Natural killer cell (primary cell): ENCODE measurements at places on chromosomes 16 and 17. TPM values are rescaled to one million over a fixed set of nuclear protein-coding genes. Genes with fewer than 3 reads are reported as not detected.

Gene KRTAP3-1
- not detected for total RNA-seq

GRCh38 chr16:68728523-68728922 is 8.6 kb upstream of the CDH1 start:
- H3K27me3 ChIP-seq = no peaks in the 10 kb centered on the region
- H3K27ac ChIP-seq = no peak overlapping the region
- H3K36me3 ChIP-seq = no peaks in the 10 kb centered on the region
- DNase-seq = no peak
- H3K4me3 ChIP-seq = no peak overlapping the region

Gene ZNF423
- not detected for total RNA-seq

Gene FOXF1
- not detected for total RNA-seq

DNA sequence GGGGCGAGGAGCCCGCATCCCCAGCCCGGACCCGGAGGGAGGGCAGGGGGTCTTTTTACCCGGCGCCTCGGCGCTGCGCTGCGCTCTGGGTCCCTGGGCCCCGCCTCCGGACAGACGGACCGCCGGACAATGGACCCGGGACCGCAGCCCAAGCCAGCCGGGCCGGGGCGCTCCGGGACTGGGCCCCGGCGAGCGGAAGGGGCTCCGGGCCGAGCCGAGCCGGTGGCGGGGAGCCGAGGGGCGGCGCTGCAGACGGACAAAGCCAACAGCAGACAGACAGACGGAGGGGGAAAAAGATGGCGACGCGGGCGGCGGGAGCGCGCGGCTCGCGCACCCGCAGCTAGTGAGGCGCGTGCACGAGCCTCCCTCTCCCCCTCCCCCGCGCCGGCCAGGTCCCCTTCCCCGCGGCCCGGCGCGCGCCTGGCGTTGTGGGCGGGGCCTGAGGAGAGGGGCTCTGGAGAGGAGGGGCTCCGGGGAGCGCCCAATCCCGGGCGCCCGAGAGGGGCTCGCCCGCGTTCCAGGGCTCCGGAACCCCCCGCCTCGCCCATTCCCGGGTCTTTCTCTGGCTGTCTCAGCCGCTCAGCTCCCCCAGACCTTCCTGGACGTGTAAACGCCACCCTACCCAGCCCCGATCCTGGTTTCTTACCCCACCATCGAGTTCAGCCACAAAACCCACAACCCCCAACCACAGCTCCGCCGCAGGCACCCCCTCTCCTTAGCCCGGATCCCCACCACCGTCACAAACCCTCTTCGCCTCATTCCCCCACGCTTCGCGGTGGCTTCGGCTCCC is at the start of gene ZNF821:
TSS of gene ZNF821 (minus strand) at position 334 of the 790 bp plus-strand sequence. CDS start 4,236 bp downstream, outside the sequence.
- no peaks in the 10 kb centered on the region for H3K36me3 ChIP-seq
- H3K4me3 ChIP-seq = peak within 1 kb of the TSS; percentile 74
- peaks cover 36% of the 10 kb centered on the region for H3K4me1 ChIP-seq
- no peaks in the 10 kb centered on the region for H3K27me3 ChIP-seq
- peak; percentile 70 for DNase-seq

GRCh38 chr17:31113939-31114338 is 19.2 kb downstream of the NF1 start:
- DNase-seq = no peak
- no peaks in the 10 kb centered on the region for H3K27me3 ChIP-seq
- no peak overlapping the region for H3K27ac ChIP-seq

Gene MYO15A
- 1.6 TPM for total RNA-seq

Gene PPM1E
- not detected for total RNA-seq

DNA sequence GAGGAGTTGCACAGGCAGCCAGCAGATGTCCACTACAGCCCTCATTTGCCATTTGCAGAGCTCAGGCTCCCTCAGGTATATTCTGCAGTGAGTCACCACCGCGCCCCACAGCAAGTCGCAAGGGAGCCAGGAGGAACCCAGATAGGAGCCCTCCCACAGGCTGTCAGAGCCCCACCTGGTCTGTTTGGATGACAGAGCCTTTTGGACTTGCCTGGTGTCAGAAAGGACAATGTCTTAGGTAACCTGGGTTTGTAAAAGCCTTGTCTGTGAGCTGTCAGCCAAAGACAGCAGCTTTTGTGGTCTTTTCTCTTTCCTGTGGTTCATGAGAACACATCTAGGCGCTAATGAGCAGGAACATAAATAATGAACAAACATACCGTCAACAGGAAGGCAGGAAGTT is 70.9 kb downstream of the GNAO1 start:
- H3K4me1 ChIP-seq = peaks cover 40% of the 10 kb centered on the region
- DNase-seq = peak; percentile 79
- H3K27me3 ChIP-seq = no peaks in the 10 kb centered on the region
- no peaks in the 10 kb centered on the region for H3K36me3 ChIP-seq
- H3K4me3 ChIP-seq = no peak overlapping the region
- H3K27ac ChIP-seq = peak overlapping the region; percentile 73

GRCh38 chr17:43864161-43864984 is 17.4 kb downstream of the CD300LG start:
- no peak overlapping the region for H3K27ac ChIP-seq
- DNase-seq = no peak
- H3K27me3 ChIP-seq = no peaks in the 10 kb centered on the region
- H3K4me1 ChIP-seq = no peaks in the 10 kb centered on the region
- H3K36me3 ChIP-seq = no peaks in the 10 kb centered on the region
- H3K4me3 ChIP-seq = no peak overlapping the region

Gene KRTAP2-1
- not detected for total RNA-seq

DNA sequence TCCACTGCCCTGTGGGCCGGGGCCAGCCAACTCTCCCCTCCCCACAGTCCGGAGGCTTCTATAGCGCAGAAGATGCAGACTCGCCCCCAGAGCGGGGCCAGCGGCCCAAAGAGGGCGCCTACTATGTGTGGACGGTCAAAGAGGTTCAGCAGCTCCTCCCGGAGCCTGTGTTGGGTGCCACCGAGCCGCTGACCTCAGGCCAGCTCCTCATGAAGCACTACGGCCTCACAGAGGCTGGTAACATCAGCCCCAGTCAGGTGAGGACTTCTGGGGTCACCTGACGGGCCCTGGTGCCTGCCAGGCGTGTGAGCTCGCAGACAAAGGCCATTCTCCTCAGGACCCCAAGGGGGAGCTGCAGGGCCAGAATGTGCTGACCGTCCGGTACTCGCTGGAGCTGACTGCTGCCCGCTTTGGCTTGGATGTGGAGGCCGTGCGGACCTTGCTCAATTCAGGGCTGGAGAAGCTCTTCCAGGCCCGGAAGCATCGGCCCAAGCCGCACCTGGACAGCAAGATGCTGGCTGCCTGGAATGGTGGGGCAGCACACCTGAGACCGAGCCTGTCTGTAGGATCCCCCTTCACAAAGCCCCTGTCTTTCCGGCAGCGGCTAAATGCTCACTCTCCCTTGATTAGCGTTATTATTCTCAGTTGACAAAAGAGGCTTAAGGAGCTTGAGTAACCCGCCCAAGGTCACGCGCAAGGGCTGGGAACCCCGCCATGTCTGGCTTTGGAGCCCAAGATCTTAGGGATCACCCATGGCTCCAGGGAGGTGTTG is 3.9 kb downstream of the SPATA20 start:
- peaks cover 3% of the 10 kb centered on the region for H3K36me3 ChIP-seq
- DNase-seq = no peak
- H3K4me1 ChIP-seq = peaks cover 19% of the 10 kb centered on the region
- H3K27me3 ChIP-seq = no peaks in the 10 kb centered on the region
- no peak overlapping the region for H3K27ac ChIP-seq

DNA sequence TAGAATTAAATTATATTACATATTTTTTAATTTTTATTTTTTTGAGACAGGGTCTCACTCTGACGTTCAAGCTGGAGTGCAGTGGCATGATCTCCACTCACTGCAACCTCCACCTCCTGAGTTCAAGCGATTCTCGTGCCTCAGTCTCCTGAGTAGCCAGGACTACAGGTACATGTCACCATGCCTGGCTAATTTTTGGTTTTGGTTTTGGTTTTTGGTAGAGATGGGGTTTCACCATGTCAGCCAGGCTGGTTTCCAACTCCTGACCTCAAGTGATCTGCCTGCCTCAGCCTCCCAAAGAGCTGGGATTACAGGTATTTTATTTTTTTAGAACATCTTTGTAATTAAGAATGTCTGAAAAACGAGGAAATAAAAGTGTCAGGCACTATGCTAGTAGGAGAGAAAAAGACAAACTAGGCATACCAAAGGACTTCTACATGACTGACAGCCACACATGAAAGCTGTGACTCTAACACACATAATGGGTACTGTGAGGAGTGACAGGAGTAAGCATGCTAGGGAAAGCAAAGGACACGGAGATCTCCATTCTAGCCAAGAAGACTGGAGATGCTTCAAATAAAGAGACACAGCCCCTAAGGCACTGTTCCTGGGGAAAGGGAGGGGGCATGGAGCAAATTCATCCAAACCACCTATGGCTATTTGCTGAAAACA is 7.3 kb downstream of the GNA13 start:
- H3K36me3 ChIP-seq = peaks cover 46% of the 10 kb centered on the region
- H3K27ac ChIP-seq = peak overlapping the region; percentile 34
- H3K4me3 ChIP-seq = no peak overlapping the region
- H3K27me3 ChIP-seq = no peaks in the 10 kb centered on the region

DNA sequence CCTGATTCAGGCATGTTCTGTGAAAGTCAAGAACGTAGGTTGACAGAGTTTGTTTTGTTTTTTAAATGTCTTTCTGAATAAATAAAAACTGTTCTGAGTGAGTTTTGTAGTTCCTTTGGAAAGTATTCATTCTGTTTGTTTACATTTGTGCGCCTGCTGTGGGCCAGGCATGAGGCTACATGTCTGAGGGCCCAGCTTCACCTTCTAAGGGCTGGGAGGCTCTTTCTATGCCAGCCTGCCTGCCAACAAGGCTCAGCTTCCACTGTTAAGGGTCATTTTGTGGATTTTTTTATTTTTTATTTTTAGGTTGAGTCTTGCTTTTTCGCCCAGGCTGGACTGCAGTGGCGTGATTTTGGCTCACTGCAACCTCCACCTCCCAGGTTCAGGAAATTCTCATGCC is 6.1 kb downstream of the WWOX start:
- no peaks in the 10 kb centered on the region for H3K27me3 ChIP-seq
- H3K36me3 ChIP-seq = peaks cover 4% of the 10 kb centered on the region
- H3K27ac ChIP-seq = no peak overlapping the region
- H3K4me1 ChIP-seq = peaks cover under 1% of the 10 kb centered on the region

- no peaks in the 10 kb centered on the region for H3K4me1 ChIP-seq
- H3K27me3 ChIP-seq = no peaks in the 10 kb centered on the region
- H3K36me3 ChIP-seq = no peaks in the 10 kb centered on the region
- no peak for DNase-seq
- H3K4me3 ChIP-seq = no peak overlapping the region
- no peak overlapping the region for H3K27ac ChIP-seq
Observed at GRCh38 chr16:20933589-20933988, 33.0 kb downstream of the LYRM1 start.

Gene C16orf54
- 100.0 TPM for total RNA-seq

- H3K36me3 ChIP-seq = no peaks in the 10 kb centered on the region
- H3K4me3 ChIP-seq = no peak overlapping the region
- H3K4me1 ChIP-seq = no peaks in the 10 kb centered on the region
Observed at GRCh38 chr17:13114601-13115031, 96.8 kb upstream of the ELAC2 start.

Gene RASD1
- total RNA-seq = 2.4 TPM

DNA sequence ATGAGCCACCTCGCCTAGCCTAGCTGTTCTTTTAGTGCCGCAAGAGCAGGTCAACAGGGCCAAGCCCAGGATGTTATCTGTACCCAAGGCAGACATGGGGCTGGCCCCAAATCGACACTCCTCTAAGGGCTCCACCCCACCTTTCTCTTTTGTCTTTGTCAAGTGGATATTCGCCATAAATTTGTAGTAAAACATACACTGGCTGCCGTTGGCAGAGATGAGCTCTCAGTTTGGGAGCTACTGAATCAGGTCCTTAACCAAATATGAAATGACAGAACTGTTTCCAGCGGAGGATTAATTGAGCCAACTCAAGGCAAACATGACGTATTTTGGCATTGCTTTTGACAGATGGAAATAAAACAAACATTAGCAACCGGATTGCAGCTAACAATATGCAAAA is 556.9 kb upstream of the CDH5 start:
- no peak for DNase-seq
- H3K36me3 ChIP-seq = no peaks in the 10 kb centered on the region
- H3K4me3 ChIP-seq = no peak overlapping the region
- H3K27ac ChIP-seq = no peak overlapping the region
- no peaks in the 10 kb centered on the region for H3K4me1 ChIP-seq
- no peaks in the 10 kb centered on the region for H3K27me3 ChIP-seq

- no peak for DNase-seq
- H3K27me3 ChIP-seq = no peaks in the 10 kb centered on the region
- H3K4me3 ChIP-seq = no peak overlapping the region
- H3K27ac ChIP-seq = no peak overlapping the region
Observed at GRCh38 chr17:31820691-31821435, 38.2 kb downstream of the COPRS start.

GRCh38 chr16:83940630-83941378 is 12.2 kb upstream of the OSGIN1 start:
- no peak overlapping the region for H3K4me3 ChIP-seq
- no peaks in the 10 kb centered on the region for H3K27me3 ChIP-seq
- no peaks in the 10 kb centered on the region for H3K36me3 ChIP-seq
- no peak overlapping the region for H3K27ac ChIP-seq

Gene G6PC1
- not detected for total RNA-seq

DNA sequence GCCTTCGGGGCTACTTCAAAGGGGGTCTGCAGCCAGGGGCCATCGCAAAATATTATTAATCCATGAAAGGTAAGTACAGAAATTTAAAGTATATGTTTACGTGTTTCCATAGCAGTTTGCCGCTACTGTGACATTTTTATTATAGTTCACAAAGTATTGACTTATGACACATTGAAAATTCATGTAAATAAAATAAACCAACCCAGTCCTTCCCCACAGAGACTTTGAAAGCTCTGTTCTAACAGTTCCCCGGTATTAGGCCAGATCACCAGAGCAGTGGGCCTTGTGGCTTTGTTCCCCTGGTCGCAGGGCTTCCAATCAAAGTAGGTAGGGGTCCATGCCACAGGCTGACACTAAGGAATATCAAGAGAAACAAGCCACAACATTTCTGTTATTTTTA is 13.9 kb downstream of the KIAA0753 start:
- no peaks in the 10 kb centered on the region for H3K27me3 ChIP-seq
- DNase-seq = no peak
- H3K36me3 ChIP-seq = peaks cover 40% of the 10 kb centered on the region
- H3K27ac ChIP-seq = no peak overlapping the region
- no peaks in the 10 kb centered on the region for H3K4me1 ChIP-seq

Gene PITPNM3
- 0.42 TPM for total RNA-seq

DNA sequence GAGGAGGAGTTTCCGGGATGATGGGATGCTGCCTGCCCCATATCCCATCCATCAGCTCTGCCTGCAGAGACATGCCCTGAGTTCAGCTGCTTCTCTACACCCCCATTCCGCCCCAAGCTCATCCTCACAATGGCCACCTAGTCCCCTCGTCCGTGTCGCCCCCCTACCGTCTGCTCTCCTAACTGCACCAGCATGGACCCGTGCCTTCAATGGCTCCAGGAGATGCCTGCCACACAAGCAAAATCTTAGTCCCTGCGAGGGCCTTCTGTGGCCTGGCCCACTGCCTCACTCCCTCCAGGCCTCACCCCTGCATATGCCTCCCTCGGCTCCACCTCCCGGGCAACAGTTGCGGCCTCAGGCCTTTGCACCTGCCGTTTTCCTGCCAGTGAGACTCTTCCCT is 1.8 kb upstream of the TELO2 start:
- DNase-seq = no peak
- H3K4me3 ChIP-seq = no peak overlapping the region
- H3K27ac ChIP-seq = no peak overlapping the region
- peaks cover 23% of the 10 kb centered on the region for H3K4me1 ChIP-seq

Gene BCL6B
- total RNA-seq = 0.49 TPM
